ENCODE measurements at places on chromosomes 2 and 18.

- no peak for DNase-seq
Observed at GRCh38 chr2:215430528-215431187, 5.2 kb downstream of the FN1 start.

GRCh38 chr18:13222856-13223281 lies 4.3 kb downstream of the LDLRAD4 start:
- DNase-seq: no peak

GRCh38 chr18:2204736-2205135 lies 366.6 kb downstream of the METTL4 start:
- DNase-seq: no peak

DNA sequence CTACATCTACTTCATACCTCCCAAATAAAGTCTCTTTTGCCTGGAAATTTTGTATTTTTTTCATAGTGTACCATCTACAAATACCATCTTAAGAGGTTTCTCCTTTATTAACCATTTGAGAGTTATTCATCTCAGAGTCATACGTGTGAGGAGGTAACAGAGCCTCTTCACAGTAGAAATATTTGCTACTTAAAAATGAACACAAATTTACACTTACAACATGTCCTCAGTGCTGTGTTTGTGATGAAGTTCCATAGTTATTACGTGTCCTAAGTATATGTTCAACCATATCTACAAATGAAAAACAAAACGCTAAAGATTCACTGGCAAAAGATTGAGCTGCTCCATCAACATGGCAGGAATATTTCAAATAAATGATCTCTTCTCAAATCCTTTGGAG lies 48.5 kb upstream of the HNRNPA3 start:
- DNase-seq: no peak

GRCh38 chr2:239152239-239152915 lies 248.4 kb downstream of the HDAC4 start:
- DNase-seq: no peak

DNA sequence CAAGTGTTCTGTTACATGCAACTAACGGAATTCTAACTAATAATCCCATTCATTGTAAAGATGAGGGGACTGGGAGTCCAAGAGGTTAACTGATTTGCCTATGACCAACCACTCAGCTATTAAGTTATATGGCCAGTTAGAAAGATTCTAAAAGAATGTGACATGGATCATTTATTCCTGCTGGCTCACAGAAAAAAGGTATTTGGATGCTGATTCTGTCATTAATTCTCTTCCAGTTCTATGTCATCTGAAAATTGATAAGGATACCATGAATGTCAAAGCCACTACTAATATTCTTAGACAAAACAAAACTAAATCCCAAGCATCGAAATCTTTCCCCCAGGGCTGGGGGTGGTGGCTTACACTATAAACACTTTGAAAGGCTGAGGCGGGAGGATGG lies 41.2 kb upstream of the GORASP2 start:
- DNase-seq: no peak

- DNase-seq: no peak
Observed at GRCh38 chr18:79422022-79422782, 26.5 kb downstream of the NFATC1 start.

DNA sequence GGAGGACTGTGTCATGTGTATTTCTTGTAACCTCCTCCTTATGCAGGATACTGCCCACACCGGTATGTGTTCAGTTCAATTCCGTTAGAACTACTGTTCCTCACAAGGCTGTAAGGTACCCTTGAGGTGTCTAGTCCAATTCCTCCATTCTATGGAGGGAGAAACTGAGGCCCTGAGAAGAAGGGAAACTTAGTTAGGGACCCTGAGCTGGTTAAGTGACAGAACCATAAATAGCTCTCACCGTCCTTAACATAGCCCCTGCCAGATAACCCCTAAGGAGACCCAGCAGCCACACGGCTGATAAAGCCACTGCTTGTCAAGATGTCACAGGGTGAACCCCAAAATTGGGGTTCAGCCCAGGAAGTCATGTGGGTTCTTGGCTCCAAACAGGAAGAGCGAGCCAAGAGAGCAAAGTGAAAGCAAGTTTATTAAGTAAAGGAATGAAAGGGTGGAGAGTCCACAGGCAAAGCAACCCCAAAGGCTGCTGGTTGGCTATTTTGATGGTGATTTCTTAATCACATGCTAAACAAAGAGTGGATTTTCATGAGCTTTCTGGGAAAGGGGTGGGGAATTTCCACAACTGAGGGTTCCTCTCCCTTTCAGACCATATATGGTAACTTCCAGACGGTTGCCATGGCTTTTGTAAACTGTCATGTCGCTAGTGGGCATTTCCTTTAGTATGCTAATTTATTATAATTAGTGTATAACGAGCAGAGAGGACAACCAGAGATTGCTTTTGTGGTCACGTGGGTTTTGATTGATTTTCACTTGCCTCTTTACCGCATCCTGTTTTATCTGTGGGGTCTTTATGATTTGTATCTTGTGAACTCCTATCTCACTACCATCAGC lies 83.4 kb upstream of the RTN4 start:
- DNase-seq: peak; percentile 11

DNA sequence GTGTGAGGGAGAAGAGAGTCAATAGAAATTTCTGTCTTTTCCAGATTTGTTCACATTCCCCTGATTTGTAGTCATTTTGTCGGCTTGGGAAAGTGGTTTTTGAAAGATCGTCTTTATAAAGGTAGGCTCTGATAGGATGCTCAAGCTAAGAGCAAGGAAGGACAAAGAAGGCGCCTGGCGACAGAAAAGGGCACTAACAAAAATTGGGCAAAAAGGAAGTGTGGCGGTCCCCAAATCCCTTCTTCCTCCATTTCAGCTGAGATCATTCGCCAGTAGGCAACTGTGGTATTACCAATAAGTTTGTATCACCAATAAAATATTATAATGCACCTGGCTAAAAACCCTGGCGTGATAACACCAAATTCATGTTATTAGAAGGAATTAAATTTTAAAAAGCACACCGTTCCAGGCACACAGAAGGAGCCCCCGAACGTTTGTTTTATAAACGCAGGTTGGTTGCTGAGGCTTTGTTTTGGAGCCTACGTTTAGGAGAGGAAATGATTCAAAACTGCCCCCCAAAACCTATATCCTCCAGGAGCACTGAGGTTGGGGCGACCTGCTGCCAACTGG lies 756 bp upstream of the PTPN4 start:
- DNase-seq: no peak

DNA sequence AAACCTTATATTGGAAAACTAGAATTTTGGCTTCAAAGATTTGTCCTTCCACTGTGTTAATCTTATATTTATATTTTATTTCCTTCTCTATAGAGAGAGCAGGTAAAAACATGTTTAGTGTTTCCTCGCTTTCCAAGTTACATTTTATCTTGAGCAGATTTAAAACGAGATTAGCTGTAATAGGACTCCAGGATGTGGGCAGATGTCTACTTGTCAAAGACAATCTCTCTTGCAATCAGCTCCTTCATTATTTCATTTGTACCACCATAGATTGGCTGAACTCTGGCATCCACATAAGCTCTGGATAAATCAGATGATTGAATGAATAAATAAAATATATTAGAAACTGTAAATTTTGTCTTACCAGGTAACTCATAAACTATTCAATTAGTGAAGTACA lies 17.5 kb upstream of the KANSL1L start:
- no peak for DNase-seq

GRCh38 chr18:49250816-49251388 lies 209.5 kb downstream of the DYM start:
- no peak for DNase-seq

- no peak for DNase-seq
Observed at GRCh38 chr2:142174176-142174575, 43.4 kb upstream of the LRP1B start.

DNA sequence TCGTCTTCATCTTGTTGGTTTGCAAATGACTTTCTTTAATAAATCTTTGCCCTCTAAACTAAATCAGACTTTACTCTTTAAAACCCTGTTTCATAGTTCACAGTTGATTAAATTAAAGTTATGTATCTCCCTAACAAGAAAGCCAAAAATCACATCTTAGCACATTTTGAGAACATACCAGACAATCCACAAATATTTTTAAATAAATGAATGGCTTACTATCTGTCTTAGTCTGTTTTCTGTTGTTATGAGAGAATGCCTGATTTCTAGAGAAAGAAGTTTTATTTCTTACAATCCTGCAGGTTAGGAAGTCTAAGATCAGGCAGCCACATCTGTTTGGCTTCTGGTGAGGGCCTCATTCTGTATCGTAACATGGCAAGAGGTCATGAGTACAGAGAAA lies 1090.2 kb upstream of the PIK3C3 start:
- no peak for DNase-seq

DNA sequence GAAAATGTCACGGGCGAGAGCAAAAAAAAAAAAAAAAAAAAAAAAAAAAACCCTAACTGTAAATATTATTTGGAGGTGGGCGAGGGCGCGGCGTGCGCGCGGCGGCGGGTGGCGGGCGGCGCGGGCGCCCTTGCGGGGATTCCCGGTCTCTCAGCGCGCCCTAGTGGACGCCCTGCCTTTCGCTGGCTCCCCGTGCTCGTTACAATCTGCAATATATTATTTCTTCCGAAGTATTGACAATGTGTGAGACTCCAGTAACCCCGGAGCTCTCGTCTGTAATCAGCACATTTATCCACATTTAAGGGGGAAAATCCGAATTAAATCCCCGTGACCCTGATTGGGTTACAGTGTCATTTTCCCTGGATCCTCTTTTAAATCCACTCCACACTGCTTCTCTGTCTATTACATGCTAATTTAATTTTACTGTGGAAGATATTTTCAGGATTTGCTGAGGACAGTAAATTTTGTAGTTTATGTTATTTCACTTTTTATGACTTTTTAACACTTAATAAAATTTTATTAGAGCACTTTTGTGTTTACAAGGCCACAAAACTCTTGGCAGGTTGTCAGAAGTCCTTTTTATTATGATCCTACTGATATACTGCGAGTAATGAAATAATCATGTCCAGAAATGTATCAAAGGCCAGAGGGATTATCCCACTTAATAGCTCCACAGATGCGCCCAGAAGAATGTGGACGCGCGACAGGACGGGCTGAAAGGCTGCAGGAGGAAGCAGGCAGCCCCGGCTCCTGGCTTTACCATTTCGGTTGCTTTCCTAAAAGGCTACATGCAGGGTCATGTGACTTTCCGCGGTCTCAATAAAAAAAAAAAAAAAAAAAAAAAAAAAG lies 369.1 kb downstream of the MTX2 start:
- peak; percentile 50 for DNase-seq

GRCh38 chr18:80229363-80229762 lies 18.0 kb downstream of the PARD6G start:
- no peak for DNase-seq

- no peak for DNase-seq
Observed at GRCh38 chr2:108916122-108916795, 72.8 kb downstream of the EDAR start.

GRCh38 chr2:69082430-69082997 lies 69.5 kb downstream of the ANTXR1 start:
- DNase-seq: no peak

GRCh38 chr2:8455236-8456150 lies 226.4 kb upstream of the ID2 start:
- no peak for DNase-seq

- DNase-seq: no peak
Observed at GRCh38 chr2:6657855-6658254, 207.9 kb downstream of the CMPK2 start.

- no peak for DNase-seq
Observed at GRCh38 chr2:235551965-235552364, 58.1 kb downstream of the AGAP1 start.

GRCh38 chr18:52348209-52348608 lies 8.2 kb downstream of the DCC start:
- DNase-seq: no peak

GRCh38 chr2:220499225-220499624 lies 871.8 kb downstream of the SLC4A3 start:
- no peak for DNase-seq
